ENCODE measurements at places on chromosomes 6 and 20.

- no peak for DNase-seq
Measured at GRCh38 chr6:116438590-116439448, 22.4 kb upstream of the CALHM6 start.

DNA sequence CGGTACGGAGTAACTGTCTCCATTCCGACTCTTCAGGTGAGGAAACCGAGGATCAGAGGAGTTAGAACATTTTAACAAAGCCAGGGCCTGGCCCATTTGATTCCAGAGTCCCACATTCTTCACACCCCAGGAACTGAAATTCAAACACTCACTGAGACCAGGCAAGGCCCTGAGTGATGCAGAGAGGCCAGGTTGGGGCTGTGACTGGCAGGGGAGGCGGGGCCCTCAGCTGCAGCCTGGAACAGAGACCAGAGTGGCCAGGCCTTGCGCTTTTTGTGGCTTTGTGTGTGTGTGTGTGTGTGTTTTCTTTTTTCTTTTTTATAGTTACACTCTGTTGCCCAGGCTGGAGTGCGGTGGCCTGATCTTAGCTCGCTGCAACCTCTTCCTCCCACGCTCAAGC, 57.2 kb downstream of the BCAS4 start:
- no peak for DNase-seq

GRCh38 chr6:160789263-160790027, 87.4 kb downstream of the PLG start:
- no peak for DNase-seq

DNA sequence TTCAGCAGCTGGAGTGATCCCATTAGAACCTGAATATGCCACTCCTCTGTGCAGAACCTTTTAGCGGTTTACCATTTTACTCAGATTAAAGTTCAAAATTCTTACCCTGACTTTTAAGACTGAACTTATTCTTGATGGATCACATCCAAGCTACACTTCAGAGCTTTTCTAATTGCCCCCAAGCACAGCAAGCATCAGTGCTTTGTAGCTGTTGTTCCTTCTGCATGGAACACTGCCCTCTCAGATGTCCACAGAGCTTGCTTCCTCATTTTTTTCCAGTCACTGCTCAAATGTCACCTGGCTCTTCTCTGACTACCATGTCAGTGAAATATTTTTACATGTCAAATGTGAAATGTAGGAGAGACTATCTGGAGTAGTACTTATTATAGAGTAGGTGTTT, 1.6 kb upstream of the SLC35B3 start:
- no peak for DNase-seq

DNA sequence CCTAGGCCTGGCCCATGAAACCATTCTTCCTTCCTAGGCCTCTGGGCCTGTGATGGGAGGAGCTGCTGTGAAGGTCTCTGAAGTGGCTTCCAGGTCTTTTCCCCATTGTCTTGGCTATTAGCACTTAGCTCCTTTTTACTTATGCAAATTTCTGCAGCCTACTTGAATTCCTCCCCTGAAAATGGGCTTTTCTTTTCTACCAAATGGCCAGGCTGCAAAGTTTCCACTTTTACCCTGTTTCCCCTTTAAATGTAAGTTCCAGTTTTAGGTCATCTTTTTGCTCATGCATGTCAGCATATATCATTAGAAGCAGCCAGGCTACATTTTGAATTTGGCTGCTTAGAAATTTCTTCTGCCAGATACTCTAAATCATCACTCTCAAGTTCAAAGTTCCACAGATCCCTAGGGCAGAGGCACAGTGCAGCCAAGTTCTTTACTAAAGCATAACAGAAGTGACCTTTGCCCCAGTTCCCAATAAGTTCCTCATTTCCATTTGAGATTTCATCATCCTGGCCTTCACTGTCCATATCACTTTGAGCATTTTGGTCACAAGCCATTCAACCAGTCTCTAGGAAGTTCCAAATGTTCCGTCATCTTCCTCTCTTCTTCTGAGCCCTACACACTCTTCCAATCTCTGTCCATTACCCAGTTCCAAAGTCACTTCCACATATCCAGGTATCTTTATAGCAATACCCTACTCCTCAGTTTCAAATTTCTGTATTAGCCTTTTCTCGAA, 71.9 kb downstream of the TBC1D7 start:
- no peak for DNase-seq

DNA sequence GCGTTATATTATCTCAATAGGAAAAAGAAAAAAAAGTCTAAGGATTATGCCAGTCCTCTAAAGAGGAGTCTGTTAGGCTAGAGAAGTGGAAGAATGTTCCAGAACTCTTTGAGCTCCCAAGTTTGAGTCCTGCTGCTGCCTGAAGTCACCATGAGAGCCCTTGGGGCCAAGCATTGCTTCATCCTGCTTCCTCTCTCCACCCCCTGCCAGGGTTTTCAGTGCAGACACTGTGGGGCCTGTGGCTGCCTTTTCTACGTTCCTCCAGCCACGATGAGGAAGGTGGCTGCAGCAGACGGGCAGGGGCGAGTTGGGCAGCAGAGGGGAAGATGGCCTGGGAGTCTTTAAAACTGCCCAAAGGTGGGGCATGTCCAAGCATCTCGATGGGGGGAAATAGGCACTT, 214.4 kb upstream of the KCNG1 start:
- DNase-seq = no peak

DNA sequence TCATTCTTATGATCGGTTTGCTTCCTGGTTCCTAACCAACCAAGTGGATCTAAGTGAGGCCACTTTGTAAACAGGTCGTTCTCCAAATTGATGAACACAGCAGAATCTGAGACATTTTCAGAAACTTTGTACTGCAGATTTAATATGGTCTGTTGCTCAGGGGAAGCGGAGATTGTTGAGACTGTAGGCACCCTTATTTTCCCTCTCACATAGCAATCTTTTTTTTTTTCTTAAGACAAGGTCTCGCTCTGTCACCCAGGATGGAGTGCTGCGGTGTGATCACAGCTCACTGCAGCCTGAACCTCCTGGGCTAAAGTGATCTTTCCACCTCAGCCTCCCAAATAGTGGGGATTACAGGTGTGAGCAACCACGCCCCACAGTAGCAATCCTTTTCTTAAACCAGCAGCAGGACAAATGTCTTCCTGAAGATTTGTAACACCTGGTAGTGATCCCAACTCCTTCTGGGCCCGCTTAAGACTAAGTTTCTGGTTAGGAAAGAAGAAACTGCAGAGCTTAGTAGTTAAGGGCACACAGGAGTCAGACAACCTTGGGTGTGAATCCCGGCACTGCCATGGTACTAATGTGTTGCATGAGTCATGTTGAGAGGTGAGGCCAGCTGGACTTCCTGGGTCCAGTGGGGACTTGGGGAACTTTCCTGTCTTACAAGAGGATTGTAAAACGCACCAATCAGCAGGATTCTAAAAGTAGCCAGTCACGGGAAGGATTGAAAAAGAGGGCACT, 48.4 kb upstream of the EZR start:
- no peak for DNase-seq

GRCh38 chr20:15374682-15375081, 1037.3 kb upstream of the FLRT3 start:
- no peak for DNase-seq

DNA sequence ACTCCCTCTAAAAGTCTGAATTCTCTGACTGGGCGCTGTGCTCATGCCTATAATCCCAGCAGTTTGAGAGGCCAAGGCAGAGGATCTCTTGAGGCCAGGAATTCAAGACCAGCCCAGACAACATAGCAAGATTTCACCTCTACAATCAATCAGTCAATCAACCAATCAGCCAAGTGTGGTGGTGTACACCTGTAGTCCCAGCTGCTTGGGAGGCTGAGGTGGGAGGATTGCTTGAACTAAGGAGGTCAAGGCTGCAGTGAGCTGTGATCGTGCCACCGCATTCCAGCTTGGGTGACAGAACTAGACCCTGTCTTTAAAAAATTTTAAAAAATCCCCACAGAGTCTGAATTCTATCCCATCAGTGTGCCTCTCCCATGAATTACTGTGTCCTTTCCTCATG, 37.9 kb downstream of the KIF3B start:
- no peak for DNase-seq

DNA sequence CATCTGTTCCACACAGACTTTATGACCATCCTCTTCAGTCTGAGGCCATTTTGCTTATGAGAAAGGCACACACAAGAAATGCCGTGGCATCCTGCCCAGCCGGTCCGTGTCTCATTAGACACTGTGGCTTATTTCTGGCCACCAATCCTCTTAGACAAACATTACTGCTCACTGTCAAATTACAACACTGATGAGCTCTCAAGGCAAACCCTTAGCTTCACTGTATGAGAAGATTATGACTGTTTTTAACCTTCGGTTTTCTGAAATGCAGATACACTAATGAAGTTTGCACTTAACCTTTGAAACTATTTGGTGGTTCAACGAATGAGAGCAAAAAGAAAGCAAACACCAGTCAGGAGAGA, 50.5 kb upstream of the DST start:
- DNase-seq = no peak

GRCh38 chr6:126723541-126724170, 383.7 kb downstream of the CENPW start:
- DNase-seq = no peak

- no peak for DNase-seq
Measured at GRCh38 chr6:13924146-13924948, 405 bp upstream of the RNF182 start.

DNA sequence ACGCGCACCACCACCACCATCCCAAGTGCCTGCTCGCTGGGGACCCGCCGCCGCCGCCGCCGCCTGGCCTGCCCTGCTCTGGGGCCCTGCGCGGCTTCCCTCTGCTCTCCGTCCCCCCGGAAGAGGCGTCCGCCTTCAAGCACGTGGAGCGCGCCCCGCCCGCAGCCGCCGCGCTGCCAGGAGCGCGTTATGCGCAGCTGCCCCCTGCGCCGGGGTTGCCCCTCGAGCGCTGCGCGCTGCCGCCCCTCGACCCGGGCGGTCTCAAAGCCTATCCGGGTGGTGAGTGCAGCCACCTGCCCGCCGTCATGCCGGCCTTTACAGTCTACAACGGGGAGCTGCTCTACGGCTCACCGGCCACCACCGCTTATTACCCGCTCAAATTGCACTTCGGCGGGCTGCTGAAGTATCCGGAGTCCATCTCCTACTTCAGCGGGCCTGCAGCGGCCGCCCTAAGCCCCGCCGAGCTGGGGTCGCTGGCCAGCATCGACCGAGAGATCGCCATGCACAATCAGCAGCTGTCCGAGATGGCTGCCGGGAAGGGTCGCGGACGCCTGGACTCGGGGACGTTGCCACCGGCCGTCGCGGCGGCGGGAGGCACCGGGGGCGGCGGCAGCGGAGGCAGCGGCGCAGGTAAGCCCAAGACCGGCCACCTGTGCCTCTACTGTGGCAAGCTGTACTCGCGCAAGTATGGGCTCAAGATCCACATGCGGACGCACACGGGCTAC, 7.2 kb downstream of the PRDM13 start:
- no peak for DNase-seq

DNA sequence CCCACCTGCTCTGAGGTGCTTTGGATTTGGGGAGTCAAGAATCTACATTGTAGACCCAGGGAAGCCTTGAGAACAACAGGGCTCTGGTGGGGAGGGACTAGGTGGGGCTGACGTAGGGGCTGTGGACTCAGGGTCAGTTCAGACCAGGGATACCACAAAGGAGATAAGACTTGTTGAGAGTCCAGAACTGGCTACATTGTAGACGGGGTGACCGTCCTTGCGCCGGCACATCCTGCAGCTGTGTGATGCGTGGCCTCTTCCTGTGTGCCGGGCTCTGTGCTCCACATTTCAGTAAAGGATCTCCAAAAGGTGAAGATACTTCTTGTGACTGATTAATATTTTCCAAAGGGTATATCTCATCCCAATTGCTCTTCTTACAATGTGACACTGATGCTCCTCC, 9.8 kb upstream of the TLDC2 start:
- no peak for DNase-seq

- peak; percentile 96 for DNase-seq
Measured at GRCh38 chr20:5784735-5785134, 34.5 kb downstream of the SHLD1 start.

DNA sequence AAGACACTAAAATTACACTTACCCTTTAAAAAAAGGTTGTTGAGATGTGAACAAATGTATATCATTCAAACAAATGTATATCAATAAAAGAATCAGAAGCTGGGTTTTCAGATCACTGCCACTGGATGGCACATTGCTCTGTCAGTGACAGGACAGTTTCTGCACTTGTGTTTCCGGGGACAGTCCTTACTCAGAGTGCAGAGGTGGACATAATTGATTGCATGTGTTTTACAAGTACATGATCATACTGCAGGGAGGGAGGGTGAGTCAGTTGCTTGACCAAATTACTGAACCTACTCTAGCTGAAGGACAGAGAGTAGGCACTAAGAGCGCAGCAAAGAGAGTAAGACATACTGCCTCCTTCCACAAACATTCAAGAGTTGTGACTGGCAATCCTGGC, 302.3 kb downstream of the TENT5A start:
- DNase-seq = no peak

GRCh38 chr20:18361678-18362077, 73.4 kb downstream of the ZNF133 start:
- DNase-seq = no peak

GRCh38 chr20:38747495-38748096, 664 bp upstream of the ACTR5 start:
- no peak for DNase-seq

DNA sequence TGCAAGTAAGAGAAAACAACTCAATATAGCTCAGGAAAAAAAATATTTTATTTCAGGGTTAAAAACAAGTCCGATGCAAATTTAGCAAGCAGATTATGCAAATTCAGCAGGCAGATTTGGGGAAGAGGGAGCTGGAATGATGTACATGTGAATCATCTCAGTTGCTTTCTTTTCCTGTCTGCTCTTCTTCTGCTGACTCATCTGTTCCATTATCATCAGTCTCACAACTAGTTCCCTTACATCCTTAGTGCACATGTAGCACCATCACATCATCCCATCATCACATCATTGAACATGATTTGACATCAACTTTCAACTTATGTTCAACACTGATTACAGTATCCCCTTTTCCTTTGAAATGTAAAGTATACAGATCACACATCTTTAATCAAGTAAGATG, 11.5 kb upstream of the DEFB113 start:
- no peak for DNase-seq

GRCh38 chr20:33909331-33909921, 84.3 kb upstream of the RALY start:
- no peak for DNase-seq

- DNase-seq = no peak
Measured at GRCh38 chr20:62968378-62969178, 16.1 kb downstream of the SLC17A9 start.

GRCh38 chr6:35452183-35453090, at the start of gene FANCE:
FANCE (plus strand) TSS chr6:35452338; CDS start chr6:35452546, 208 bp downstream.
- DNase-seq = peak; percentile 91

DNA sequence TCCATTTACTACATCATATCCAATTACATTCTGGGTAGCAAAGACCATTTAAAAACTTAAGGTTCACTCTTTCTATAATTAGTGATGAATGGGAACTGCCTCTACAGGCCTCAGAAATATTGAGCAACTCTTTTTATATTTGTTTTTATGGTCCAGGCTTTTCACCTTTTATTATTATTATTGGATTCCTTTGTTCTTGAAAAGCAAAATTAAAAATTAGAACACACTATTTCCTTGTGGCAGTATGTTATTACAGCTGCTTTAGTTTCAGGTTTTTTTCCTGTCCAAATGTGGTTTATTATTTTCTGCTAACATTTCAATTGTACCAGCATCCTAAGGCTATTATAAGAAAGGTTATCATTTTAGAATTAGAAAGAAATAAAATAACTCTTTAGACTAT, 150.1 kb downstream of the FARS2 start:
- DNase-seq = no peak
